A549 treated with Hydrocortisone at 1 μM for 4 hours (cell line): ENCODE measurements at places on chromosomes 13 and 19. TPM values are rescaled to one million over a fixed set of nuclear protein-coding genes. Genes with fewer than 3 reads are reported as not detected.

The MYCBP2 gene
- 15.0 to 26.4 TPM (median 16.7 TPM) in 5 replicates for total RNA-seq

The ZNF888 gene
- total RNA-seq, result not detected in 5 replicates

The BRCA2 gene
- total RNA-seq, result 4.0 to 8.4 TPM (median 4.7 TPM) in 5 replicates

The GPC5 gene
- not detected in 5 replicates for total RNA-seq

The ZNF580 gene
- total RNA-seq, result 26.3 to 52.7 TPM (median 47.0 TPM) in 5 replicates

The RASGRP4 gene
- 0.05 to 0.06 TPM in 2 of 5 replicates, not detected in the others for total RNA-seq

The JUND gene
- total RNA-seq, result 21.8 to 47.6 TPM (median 41.7 TPM) in 5 replicates

The ZNF8 gene
- 0.89 to 1.8 TPM (median 0.97 TPM) in 5 replicates for total RNA-seq

The CCDC124 gene
- 92.9 to 119 TPM (median 107 TPM) in 5 replicates for total RNA-seq

The NLRP11 gene
- 0.02 to 0.06 TPM (median 0.03 TPM) in 5 replicates for total RNA-seq

The SIGLEC5 gene
- not detected in 5 replicates for total RNA-seq

The ZNF563 gene
- total RNA-seq, result not detected in 5 replicates

The CYP4F8 gene
- not detected in 5 replicates for total RNA-seq

The SNRNP70 gene
- 306 to 331 TPM (median 309 TPM) in 5 replicates for total RNA-seq

The CNN1 gene
- total RNA-seq, result 0.20 to 0.46 TPM (median 0.35 TPM) in 5 replicates

The SERTAD3 gene
- 38.2 to 45.6 TPM (median 44.2 TPM) in 5 replicates for total RNA-seq

The ZNF470 gene
- total RNA-seq, result 1.3 to 1.7 TPM (median 1.5 TPM) in 5 replicates

The INSL3 gene
- total RNA-seq, result 0.40 to 0.77 TPM (median 0.48 TPM) in 5 replicates

The PDX1 gene
- total RNA-seq, result 0.05 to 0.12 TPM (median 0.06 TPM) in 4 of 5 replicates, not detected in the other

The IGFL2 gene
- 0.30 to 1.5 TPM (median 0.38 TPM) in 5 replicates for total RNA-seq

The SLC10A2 gene
- not detected in 5 replicates for total RNA-seq

The CDC42EP5 gene
- 0.38 TPM in 1 of 5 replicates, not detected in the others for total RNA-seq

The PTGER1 gene
- 0.07 to 0.15 TPM (median 0.08 TPM) in 3 of 5 replicates, not detected in the others for total RNA-seq

The PTGIR gene
- total RNA-seq, result 0.05 to 0.12 TPM (median 0.12 TPM) in 3 of 5 replicates, not detected in the others

The ISYNA1 gene
- 25.7 to 42.9 TPM (median 40.8 TPM) in 5 replicates for total RNA-seq

The BICRA gene
- total RNA-seq, result 13.3 to 18.9 TPM (median 15.0 TPM) in 5 replicates

The LRRC8E gene
- total RNA-seq, result 4.9 to 6.7 TPM (median 6.0 TPM) in 5 replicates

The DNMT1 gene
- total RNA-seq, result 53.4 to 60.4 TPM (median 58.5 TPM) in 5 replicates

The CGB2 gene
- total RNA-seq, result 0.20 to 0.61 TPM (median 0.21 TPM) in 3 of 5 replicates, not detected in the others

The C19orf73 gene
- 1.1 to 1.9 TPM (median 1.7 TPM) in 5 replicates for total RNA-seq

The PRKCSH gene
- 242 to 279 TPM (median 253 TPM) in 5 replicates for total RNA-seq

The ZNF324 gene
- total RNA-seq, result 9.1 to 11.7 TPM (median 9.8 TPM) in 5 replicates

The SULT2A1 gene
- 0.06 TPM in 1 of 5 replicates, not detected in the others for total RNA-seq

The ZNF296 gene
- 10.4 to 18.7 TPM (median 17.3 TPM) in 5 replicates for total RNA-seq

The ENOX1 gene
- total RNA-seq, result 1.9 to 2.4 TPM (median 2.1 TPM) in 5 replicates

The ZNF101 gene
- total RNA-seq, result 3.3 to 5.9 TPM (median 4.2 TPM) in 5 replicates

The TEX26 gene
- total RNA-seq, result not detected in 5 replicates

The ZNF835 gene
- total RNA-seq, result not detected in 5 replicates

The ELSPBP1 gene
- total RNA-seq, result not detected in 5 replicates

The KIR2DL1 gene
- 0.05 TPM in 1 of 5 replicates, not detected in the others for total RNA-seq

The CEBPA gene
- total RNA-seq, result 6.1 to 9.8 TPM (median 8.2 TPM) in 5 replicates

The TPP2 gene
- total RNA-seq, result 13.5 to 18.3 TPM (median 15.0 TPM) in 5 replicates

The ZNF813 gene
- 0.23 to 0.45 TPM (median 0.29 TPM) in 5 replicates for total RNA-seq

The CYSLTR2 gene
- total RNA-seq, result not detected in 5 replicates

The ZNF497 gene
- 0.92 to 1.5 TPM (median 1.1 TPM) in 5 replicates for total RNA-seq

The ZNF546 gene
- total RNA-seq, result 1.3 to 2.7 TPM (median 2.2 TPM) in 5 replicates

The UPK1A gene
- total RNA-seq, result 0.52 to 1.5 TPM (median 1.0 TPM) in 5 replicates

The FCGBP gene
- 0.63 to 0.97 TPM (median 0.70 TPM) in 5 replicates for total RNA-seq

The KLK12 gene
- not detected in 5 replicates for total RNA-seq

The IFNL3 gene
- total RNA-seq, result not detected in 5 replicates

The ZNF253 gene
- total RNA-seq, result not detected in 5 replicates

The ZNF480 gene
- 6.6 to 19.0 TPM (median 17.3 TPM) in 5 replicates for total RNA-seq

The TMEM238 gene
- 1.4 to 10.5 TPM (median 8.0 TPM) in 5 replicates for total RNA-seq

The TEX101 gene
- total RNA-seq, result not detected in 5 replicates

The LIG1 gene
- total RNA-seq, result 56.1 to 67.2 TPM (median 64.2 TPM) in 5 replicates

The KIR2DL3 gene
- not detected in 5 replicates for total RNA-seq

The TMEM38A gene
- total RNA-seq, result 0.93 to 1.2 TPM (median 1.1 TPM) in 5 replicates
